Tracheal epithelial cell (primary cell): ENCODE measurements at places on chromosomes 7 and 10. TPM values are rescaled to one million over a fixed set of nuclear protein-coding genes. Genes with fewer than 3 reads are reported as not detected.

RADIL gene
- total RNA-seq: not detected in 2 replicates

SLC26A4 gene
- total RNA-seq: 0.72 and 1.3 TPM in 2 replicates

METTL27 gene
- 6.3 TPM in 1 of 2 replicates, not detected in the other for total RNA-seq

HABP2 gene
- total RNA-seq: 0.24 TPM in 1 of 2 replicates, not detected in the other

CDNF gene
- 0.24 and 1.3 TPM in 2 replicates for total RNA-seq

SORCS3 gene
- total RNA-seq: 1.2 TPM in 1 of 2 replicates, not detected in the other

BMPR1A gene
- total RNA-seq: 39.0 TPM in 2 replicates

CPVL gene
- 0.43 and 3.4 TPM in 2 replicates for total RNA-seq

HOXA3 gene
- 0.85 and 1.7 TPM in 2 replicates for total RNA-seq

SPDYE1 gene
- not detected in 2 replicates for total RNA-seq

DPY19L1 gene
- total RNA-seq: 13.7 and 14.1 TPM in 2 replicates

HTR7 gene
- total RNA-seq: 11.1 and 32.0 TPM in 2 replicates

CACNB2 gene
- under 0.01 TPM in 1 of 2 replicates, not detected in the other for total RNA-seq

AKR1C1 gene
- total RNA-seq: 152 and 278 TPM in 2 replicates

PAX4 gene
- not detected in 2 replicates for total RNA-seq

ELN gene
- not detected in 2 replicates for total RNA-seq

AQP1 gene
- 5.3 TPM in 1 of 2 replicates, not detected in the other for total RNA-seq

TAS2R41 gene
- not detected in 2 replicates for total RNA-seq

CRTAC1 gene
- under 0.01 TPM in 1 of 2 replicates, not detected in the other for total RNA-seq

HGF gene
- total RNA-seq: under 0.01 TPM in 1 of 2 replicates, not detected in the other

SSC4D gene
- total RNA-seq: 0.64 and 5.3 TPM in 2 replicates

LRRC61 gene
- total RNA-seq: 10.4 and 10.6 TPM in 2 replicates

GIMAP2 gene
- 0.24 TPM in 1 of 2 replicates, not detected in the other for total RNA-seq

DLX6 gene
- total RNA-seq: not detected in 2 replicates

REEP3 gene
- 67.2 and 97.0 TPM in 2 replicates for total RNA-seq

GRM3 gene
- not detected in 2 replicates for total RNA-seq

STEAP2 gene
- 2.7 and 8.7 TPM in 2 replicates for total RNA-seq

LRRD1 gene
- total RNA-seq: not detected in 2 replicates

GRID2IP gene
- total RNA-seq: 0.24 TPM in 1 of 2 replicates, not detected in the other

FBXL15 gene
- 8.4 and 9.8 TPM in 2 replicates for total RNA-seq

LBX1 gene
- total RNA-seq: not detected in 2 replicates

FAM180A gene
- total RNA-seq: not detected in 2 replicates

GHRHR gene
- total RNA-seq: not detected in 2 replicates

CALCR gene
- not detected in 2 replicates for total RNA-seq

HECW1 gene
- not detected in 2 replicates for total RNA-seq

DRGX gene
- total RNA-seq: not detected in 2 replicates

SLC26A5 gene
- not detected in 2 replicates for total RNA-seq

AGR2 gene
- total RNA-seq: 9.2 and 279 TPM in 2 replicates

EBF3 gene
- not detected in 2 replicates for total RNA-seq

NDUFB8 gene
- 86.7 and 108 TPM in 2 replicates for total RNA-seq

CYP2C18 gene
- 0.24 and 1.1 TPM in 2 replicates for total RNA-seq

OR2A5 gene
- total RNA-seq: under 0.01 TPM in 1 of 2 replicates, not detected in the other

GIGYF1 gene
- total RNA-seq: 12.3 and 15.1 TPM in 2 replicates

ELFN1 gene
- not detected in 2 replicates for total RNA-seq

CTAGE4 gene
- 2.4 TPM in 1 of 2 replicates, not detected in the other for total RNA-seq

PAOX gene
- 4.0 and 21.0 TPM in 2 replicates for total RNA-seq

LEP gene
- total RNA-seq: 0.21 and 0.24 TPM in 2 replicates

PDE1C gene
- under 0.01 and 1.2 TPM in 2 replicates for total RNA-seq

FGFBP3 gene
- 0.24 TPM in 1 of 2 replicates, not detected in the other for total RNA-seq

FAM241B gene
- total RNA-seq: 0.96 and 1.1 TPM in 2 replicates

CYP3A5 gene
- 2.2 and 2.8 TPM in 2 replicates for total RNA-seq

ZC3HAV1L gene
- total RNA-seq: 16.2 and 23.4 TPM in 2 replicates

CYP3A7 gene
- total RNA-seq: not detected in 2 replicates

TEX36 gene
- total RNA-seq: not detected in 2 replicates

SLC12A9 gene
- total RNA-seq: 17.9 and 18.3 TPM in 2 replicates
